ENCODE measurements at places on chromosomes 12 and 14.

- DNase-seq: peak; percentile 43
Observed at GRCh38 chr12:102061096-102061559, 663 bp downstream of the WASHC3 start.

DNA sequence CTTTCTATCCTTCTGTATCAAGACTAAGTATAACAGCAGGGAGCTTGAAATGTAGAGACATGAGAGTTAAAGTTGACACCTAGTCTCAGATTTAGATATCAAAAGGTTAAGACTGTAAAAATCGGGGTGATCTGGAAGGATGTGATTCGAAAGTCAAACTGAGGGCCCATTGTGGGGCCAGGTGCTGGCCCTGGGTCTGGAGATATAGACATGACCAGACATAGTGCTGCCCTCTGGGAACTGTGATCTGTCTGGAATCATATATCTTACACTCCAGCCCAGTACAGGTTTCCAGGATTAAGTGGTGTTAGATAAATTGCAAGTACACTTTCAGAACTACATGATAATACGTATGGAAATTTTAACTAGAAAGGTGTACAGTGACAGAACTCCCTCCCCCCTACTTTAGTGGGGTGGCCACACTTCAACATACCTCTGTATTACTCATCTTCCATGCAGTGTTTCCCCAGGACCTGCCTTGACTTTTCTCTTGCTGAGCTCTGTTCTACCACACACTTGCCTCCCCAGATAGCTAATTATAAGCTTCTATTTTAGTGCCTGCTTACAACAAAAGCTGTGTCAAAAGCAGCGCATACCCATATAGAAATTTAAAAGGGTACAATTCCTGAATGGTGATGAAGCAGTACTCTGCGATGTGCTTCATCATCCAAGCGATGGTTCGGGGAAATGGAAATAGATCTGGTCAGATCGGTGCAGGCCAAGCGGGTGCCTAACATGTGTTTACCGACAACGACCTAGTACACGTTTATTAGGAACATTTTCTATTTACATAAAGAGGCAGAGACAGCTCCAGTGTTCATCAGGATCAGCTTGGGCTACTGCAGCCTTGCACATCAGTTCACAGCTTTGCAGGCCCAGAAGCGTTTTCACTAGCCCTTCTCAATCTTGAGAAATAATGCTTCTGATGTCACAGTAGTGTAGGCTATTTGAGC lies 68.7 kb downstream of the ARF6 start:
- DNase-seq: no peak

DNA sequence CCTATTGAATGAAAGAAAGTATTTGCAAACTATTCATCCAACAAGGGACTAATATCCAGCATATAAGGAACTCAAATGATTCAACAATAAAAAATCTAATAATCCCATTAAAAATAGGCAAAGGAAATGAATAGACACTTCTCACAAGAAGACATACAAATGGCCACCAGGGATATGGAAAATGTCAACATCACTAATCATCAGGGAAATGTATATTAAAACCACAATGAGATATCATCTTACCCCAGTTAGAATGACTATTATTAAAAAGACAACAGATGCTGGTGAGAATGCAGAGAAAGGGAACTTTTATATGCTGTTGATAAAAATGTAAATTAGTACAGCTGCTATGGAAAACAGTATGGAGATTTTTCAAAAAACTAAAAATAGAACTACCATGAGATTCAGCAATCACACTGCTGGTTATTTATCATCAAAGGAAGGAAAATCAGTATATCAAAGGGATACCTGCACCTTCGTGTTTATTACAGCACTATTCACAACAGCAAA lies 89.3 kb downstream of the GARIN6 start:
- no peak for DNase-seq

DNA sequence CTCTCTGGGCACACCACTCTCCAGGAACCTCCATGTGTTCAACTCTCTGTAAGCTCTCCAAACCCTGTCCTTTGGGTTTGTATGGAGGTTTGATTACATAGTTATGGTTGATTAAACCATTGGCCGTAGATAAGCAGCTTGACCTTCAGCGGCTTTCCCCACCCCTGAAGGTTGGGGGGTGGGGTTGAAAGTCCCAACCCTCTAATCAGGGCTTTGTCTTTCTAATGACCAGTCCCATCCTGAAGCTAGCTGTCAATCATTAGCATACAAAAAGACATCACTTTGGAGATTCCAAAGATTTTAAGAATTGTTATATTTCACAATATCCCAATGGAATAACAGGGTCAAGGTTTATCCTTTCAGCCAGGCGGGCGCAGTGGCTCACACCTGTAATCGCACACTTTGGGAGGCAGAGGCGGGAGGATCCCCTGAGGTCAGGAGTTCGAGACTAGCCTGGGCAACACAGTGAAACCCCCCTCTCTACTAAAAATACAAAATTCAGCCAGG lies 8.4 kb downstream of the FAM186A start:
- no peak for DNase-seq

DNA sequence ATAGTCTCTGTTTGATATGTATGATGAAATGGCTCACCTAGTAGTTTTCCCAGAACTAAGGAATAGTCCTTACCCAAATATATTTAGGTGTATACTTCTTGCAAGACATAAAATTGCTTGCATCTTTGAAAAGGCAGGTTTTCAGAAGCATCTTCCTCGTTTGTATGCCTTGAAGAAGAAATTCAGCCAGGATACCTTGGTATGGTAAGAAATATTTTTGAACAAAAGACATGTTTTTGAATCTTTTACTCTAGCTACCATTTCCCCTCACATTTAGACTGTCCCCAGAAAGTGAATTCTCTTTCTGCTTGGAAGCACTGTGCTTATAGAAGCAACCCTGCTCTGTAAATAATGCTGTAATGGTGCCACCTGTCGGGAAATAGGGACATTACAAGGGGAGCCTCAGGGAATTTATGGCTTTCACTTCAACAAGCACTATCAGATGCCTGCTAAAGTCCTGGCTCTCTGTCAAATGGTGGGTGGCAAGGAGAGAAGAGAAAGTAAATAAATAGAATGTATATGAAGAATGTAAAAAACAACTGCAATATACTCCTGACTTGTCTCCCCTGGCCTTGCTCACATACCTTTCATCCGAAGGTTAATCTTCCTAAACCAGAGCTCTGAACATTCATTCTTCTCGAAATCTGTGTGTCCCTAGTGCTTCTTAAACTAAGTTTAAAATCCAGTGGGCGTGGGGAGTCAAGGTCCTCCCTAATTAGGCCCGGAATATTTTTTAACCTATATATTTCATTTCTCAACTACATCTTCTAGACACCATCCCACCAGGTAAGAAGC lies 6.1 kb downstream of the CCDC184 start:
- peak; percentile 82 for DNase-seq

DNA sequence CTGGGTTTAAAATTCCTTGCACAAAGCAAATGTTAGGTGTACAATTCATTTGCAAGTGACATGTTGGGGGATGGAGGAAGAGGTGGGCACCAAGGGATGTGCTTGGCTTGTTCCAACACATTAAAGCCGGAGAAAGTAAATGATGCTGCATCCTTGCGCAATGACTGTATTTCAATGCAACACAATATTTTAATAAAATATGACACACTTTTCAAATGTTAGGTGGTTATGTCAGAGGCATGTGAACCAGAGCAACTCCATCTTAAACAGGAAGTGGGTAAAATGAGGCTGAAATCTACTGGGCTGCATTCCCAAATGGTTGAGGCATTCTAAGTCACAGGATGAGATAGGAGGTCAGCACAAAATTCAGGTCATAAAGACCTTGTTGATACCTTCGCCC lies 53.6 kb upstream of the ARHGAP5 start:
- no peak for DNase-seq

- no peak for DNase-seq
Observed at GRCh38 chr12:58310809-58311622, 369.6 kb downstream of the ATP23 start.

Measured in hematopoietic multipotent progenitor cell treated with erythropoietin and hydrocortisone succinate and interleukin-3 and kit ligand, for 6 days (in vitro differentiated cells).